ENCODE measurements at places on chromosomes 6 and 20.

GRCh38 chr20:4300401-4300800, 285.0 kb upstream of the RNF24 start:
- no peak for DNase-seq

DNA sequence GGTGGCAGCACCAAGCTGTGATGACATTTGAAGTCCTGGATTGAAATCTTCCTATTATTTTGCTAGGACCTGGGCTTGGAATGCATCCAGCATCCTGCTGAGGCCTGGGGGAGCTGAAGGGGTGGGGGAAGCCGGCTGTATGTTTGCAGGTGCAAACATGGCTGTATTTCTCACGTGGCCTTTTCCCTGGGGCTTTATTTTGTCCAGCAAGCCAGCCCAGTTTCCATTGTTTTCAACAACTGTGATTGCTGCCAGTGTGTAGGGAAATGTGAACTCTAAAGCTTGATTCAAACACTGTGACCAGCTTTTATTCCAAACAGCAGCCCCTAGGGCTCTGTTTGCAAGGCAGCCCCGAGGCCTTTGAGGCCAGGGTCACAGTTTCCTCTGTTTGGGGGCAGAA, 683.0 kb downstream of the DHX35 start:
- DNase-seq = no peak

DNA sequence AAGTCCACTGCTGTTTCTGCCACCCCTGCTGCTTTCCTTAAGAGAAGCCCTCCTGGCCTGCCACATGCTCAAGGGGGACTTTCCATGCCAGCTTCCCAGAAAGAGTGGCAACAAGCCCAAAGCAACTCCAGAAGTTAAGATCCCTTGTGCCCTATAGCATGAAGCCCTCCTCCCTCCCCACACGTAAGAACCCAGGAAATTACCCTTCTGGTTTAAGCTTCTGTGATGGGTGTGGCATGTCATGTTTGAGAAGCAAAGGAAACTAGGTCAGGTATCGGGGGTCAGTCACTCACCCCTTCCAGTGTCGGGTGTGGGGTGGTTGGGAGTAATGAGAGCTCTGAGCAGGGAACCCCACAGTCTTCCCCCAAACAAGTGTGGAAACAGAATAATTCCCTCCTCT, 196.1 kb downstream of the LRFN2 start:
- peak; percentile 14 for DNase-seq

DNA sequence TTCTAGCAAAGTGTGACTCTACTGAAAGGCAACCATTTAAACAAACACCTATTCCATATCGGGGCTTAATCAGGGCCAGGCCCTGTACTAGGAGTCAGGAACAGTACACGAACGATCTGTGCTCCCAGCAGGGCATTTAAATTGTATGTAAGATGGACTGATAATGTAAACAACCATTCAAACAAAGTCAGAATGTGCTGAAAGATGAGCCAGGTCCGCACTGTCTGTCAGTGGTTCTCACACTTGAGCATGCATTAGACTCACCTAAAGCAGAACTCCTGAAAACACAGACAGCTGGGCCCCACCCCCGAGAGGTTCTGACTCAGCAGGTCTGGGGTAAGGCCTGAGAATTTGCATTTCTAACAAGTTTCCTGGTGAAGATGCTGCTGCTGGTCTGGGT, 81.6 kb downstream of the PXDC1 start:
- no peak for DNase-seq

GRCh38 chr6:162862941-162863340, 135.2 kb downstream of the PACRG start:
- DNase-seq = no peak

DNA sequence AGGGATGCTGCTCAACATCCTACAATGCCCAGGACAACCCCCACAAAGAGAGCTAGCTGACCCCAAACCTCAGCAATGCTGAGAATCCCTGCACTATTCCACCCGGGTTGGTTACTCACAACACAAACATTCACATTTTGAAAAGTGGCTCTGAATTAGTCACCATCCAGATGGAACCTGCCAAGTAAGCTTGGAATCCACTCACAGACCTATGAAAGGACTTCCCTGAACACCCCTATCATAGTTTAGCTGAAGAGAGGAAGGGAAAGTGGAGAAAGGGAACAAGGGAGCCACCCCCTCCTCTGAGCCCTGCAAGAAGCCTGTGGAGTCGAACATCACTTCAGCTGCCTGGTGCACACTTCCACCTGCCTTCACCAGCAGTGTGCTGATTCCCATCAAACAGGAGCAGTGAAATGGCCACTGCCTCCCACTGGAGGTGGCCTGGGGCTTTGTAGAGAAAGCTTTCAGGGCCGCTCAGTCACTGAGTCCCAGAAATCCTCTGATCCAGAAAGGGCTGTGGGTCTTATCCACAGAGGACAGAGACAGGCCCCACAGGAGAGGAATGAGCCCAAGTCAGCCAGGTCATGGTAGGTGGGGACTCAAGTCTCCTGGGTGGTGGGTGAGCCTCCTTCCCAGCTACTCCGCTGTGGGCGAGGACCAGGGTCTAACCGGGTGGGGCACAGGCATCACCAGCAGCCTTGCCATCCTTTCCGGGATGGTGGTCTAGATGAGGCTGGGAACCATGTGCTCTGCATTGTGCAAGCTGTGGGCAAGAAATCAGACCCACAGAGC, 203.7 kb downstream of the SYNDIG1 start:
- DNase-seq = no peak

GRCh38 chr6:130927305-130927704, 100.1 kb downstream of the SMLR1 start:
- DNase-seq = no peak

DNA sequence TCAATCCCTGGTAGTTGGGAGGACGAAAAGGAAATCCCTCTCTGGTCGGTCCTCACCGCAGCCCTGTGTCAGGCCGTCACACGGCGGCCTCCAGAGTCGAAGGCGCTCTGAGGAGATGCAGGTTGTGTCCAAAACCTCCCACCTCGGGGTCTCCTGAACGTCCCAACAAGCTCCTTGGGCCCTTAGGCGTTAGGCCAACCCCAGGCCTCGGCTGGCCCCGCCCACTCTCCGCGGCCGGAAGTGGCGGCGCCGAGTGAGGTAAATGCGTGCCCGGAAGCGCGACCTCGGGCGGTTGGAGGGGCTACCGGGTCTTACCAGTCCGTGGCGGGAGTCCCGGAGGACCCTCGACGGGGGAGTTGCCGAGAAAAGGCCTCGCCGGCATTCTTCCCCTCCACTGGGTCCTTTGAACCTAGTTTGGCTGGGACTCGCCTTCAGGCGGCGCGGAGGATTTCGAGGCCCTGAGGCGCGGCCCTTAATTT, at the start of gene TDRD6:
TSS of gene TDRD6 (plus strand) at position 267 of the 479 bp plus-strand sequence. CDS start 244 bp downstream, outside the sequence.
- no peak for DNase-seq

- DNase-seq = peak; percentile 35
Observed at GRCh38 chr20:19692685-19693119, 65.4 kb upstream of the RIN2 start.

DNA sequence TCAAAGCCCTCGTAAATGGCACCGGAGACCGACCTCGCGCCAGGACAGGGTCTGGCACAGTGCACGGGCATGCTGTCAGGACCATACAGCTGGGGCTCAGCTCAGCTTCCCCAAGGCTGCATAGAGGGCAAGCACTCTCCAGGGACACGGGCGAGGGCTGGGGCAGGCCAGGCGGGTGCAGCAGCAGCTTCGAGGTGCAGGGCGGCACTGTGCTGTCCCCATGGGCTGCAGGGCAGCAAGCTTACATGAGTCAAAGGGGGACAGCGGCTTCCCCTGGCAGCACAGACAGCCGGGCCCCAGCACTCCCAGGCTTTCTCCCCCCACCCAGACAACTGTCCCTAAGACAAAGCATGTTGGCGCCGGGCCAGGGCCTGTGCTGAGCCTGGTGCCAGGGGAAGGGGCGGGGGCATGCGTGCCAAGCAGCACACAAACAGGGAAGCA, 25.7 kb downstream of the PSMG4 start:
- no peak for DNase-seq

DNA sequence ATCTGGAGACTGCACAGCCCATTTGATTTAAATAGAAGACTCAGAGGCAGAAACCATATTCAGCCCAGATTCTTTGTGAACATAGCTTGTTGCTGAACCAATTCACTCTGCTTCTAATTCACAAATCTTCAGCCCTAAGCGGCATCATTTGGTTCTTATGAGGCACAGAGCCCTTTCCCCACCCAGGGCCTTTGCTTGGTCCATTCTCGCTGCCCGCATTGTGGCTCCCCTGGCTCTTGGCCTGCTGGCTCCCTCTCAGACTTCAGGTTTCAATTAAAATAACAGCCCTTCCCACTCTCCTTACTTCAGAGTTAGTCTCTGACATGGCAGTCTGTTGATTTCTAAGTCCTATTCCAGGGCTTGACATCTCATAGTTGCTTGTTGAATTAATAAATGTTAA, 9.4 kb upstream of the TMEM14A start:
- DNase-seq = no peak

DNA sequence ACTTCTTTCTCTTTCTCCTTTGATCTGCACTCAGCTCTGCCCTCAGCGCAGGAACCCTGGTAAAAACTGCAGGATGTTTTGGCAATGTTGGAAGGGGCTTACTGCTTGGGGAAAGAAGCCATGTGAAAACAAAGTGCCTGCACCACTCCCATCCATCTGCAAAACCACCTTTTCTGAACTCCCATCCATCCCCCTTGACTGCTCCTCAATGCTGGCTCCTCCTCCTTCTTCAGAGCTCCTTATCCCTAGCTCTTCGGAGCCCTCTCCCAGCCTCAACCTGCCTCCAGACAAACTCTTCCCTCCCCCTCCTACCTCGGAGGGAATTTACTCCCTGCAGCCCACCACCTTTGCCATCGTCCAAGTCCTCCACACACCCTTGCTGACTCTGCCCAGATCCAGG, 4.2 kb upstream of the ZBTB12 start:
- DNase-seq = no peak

All from CD4-positive, alpha-beta T cell treated with Interleukin-12 subunit alpha and Interleukin-12 subunit beta, for 1 hour (primary cell).